A549 treated with ZK216348 at 1 μM for 4 hours (cell line): ENCODE measurements at places on chromosomes 4 and X. TPM values are rescaled to one million over a fixed set of nuclear protein-coding genes. Genes with fewer than 3 reads are reported as not detected.

The CXXC4 gene
- 0.04 TPM in 1 of 5 replicates, not detected in the others for total RNA-seq

The ARMCX1 gene
- 0.22 to 0.51 TPM (median 0.41 TPM) in 5 replicates for total RNA-seq

The GAGE12E gene
- total RNA-seq = not detected in 5 replicates

The FGF5 gene
- 0.27 to 0.72 TPM (median 0.32 TPM) in 5 replicates for total RNA-seq

The TLR10 gene
- total RNA-seq = 0.06 TPM in 1 of 5 replicates, not detected in the others

The OCRL gene
- total RNA-seq = 19.6 to 26.2 TPM (median 24.7 TPM) in 5 replicates

The RPL34 gene
- total RNA-seq = 817 to 886 TPM (median 865 TPM) in 5 replicates
